ENCODE measurements at places on chromosomes 16 and 17.
A peak's percentile ranks its signal among the peaks of the same experiment; 100 is the strongest.

GRCh38 chr17:7370853-7371252 is 10.0 kb upstream of the TNK1 start:
- DNase-seq = no peak

GRCh38 chr16:64910356-64910755 is 211.5 kb downstream of the CDH11 start:
- DNase-seq = peak; percentile 99

DNA sequence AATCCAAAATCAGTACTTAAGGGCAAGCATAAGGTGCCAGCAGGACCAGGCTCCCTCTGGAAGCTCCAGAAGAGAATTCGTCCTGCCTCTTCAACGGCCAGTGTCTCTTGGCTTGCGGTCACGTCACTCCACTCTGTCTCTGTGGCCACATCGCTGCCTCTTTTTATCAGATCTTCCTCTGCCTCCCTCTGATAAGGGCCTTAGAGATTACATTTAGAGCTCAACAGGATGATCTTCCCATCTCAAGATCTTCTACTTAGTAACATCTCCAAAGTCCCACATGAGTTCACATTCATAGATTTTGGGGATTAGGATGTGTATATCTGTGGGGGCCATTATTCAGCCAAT is 16.9 kb downstream of the MPG start:
- DNase-seq = no peak

DNA sequence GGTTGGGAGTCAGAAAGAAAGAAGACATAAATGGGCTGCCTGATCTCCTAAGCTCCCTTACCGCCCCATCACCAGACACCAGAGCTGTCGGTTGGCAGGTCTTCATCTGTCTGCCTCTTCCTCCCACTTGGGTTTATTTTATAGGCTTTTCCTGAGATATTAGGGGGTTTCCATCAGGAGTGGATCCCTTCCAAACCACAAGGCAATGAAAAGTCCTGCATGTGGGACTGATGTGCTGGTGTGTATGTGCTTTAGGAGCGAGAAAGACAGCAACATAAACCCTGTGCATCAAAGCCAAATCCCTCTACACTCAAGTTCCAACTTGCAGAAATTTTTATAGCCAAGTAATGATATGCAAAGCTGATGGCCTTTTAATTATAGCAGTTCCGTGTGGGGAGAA is 389.5 kb downstream of the SLC39A11 start:
- DNase-seq = peak; percentile 76

GRCh38 chr17:77644181-77645071 is 314.1 kb upstream of the TNRC6C start:
- DNase-seq = no peak

DNA sequence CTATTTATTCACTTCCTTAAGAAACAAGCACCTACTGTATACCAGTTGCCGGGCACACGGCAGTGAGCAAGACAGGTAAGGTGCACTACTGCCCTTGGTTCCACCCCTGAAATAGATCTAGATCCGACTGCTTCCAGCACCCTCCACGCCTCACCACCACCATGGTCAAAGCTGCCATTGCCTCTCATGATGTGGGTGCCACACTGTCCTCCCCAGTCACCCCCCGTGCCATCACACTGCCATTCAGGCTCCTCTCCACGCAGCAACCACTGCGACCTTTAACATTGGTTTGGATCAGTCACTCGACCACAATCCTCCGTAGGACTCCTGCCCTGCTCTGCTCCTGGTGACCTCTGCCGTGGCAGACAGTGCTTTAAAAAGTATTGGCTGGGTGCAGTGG is 226.8 kb downstream of the CPPED1 start:
- no peak for DNase-seq

DNA sequence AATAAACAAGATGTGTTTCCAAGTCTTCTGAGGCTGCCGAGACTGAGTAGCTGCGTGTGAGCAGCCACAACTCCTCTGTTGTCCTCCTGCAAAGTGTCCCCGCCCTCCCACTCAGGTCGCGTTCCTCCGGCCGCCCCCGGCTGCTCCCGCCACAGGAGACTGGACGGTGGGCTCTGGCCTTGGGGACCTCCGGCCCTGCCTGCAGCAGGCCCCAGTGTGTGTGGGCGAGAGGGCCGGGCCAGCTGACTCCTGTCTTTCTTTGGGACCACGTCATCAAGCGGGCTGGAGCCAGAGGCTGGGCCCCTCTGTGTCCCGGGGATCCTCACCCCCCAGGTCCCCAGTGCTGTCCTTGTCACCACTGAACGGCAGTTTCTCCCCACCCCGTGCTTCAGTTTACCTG is 175.3 kb downstream of the NPIPB11 start:
- no peak for DNase-seq

- DNase-seq = no peak
These were observed 36.1 kb downstream of the TNFRSF13B start for GRCh38 chr17:16935786-16936185.

DNA sequence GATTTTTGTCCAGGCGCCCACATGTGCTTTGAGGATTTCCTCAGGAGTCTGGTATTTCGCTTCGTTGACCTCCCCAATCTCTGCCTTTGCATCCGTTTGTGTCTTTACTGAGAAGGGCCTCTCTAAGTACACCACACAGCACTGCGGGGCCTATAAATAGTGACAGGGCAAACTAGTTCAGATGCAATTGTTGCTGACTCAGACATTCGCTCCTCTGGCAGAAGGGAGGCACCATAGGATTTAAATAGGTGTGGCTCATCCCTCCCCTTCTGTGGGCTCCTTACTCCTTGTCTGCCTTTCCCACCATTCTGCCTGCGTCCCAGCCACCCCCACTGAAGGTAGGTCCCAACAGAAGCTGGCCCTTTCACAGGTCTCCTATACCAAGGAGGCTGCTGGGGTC is 192.3 kb downstream of the SHISA9 start:
- DNase-seq = no peak

GRCh38 chr17:80270836-80271235 is 10.2 kb downstream of the RNF213 start:
- no peak for DNase-seq

DNA sequence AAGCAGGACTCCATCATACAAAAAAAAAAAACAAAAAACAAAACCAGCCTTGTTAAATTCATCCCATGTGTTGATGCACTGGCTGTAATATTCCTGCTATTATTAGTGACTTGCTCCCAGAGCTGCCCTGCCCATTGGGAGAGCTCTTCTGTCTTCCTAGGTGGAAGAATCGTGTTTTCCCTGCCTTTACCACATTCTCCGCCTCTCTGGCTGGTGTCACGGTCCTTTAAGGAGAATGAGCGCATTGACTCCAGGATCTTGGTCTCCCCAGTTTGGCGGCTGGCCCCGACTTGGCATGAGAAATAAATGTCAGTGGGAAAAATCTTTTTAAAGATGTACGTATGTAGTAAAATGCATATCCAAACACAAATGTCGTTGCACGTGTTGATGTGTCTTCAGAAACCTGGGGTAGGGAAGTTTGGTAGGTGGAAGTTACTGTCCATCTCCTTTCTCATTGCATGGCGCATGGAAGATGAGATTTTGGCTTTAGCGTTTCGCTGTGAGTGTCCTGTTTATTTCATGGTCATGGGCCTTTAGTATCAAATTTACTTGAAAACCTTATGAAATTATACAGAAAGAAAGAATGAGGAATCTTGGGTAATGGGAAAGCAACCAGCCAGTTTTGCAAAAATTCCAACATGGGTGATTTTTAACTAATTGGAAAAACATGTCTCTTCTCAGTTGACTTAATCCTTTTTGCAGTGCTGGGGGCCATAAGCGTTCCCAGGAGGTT is 15.5 kb downstream of the RMI2 start:
- peak; percentile 63 for DNase-seq

DNA sequence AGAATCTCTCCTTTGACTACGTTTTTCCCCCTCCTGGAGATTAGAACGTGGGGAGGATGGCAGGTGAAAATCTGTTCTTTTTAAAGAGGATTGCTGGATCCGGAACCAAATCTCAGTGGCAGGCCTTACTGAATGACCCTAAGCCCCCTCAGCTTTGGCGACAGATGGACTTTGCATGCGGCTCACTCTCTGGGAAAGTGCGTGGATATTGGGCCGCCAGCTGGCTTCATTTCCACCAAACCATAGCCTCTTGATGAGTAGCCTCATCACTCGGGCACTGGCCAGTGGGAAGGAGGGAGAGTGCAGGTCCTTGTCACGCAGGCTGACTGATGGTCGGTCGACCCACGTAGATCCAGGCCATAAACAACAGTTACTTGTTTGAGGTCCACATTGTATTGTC is 31.3 kb upstream of the CCDC182 start:
- DNase-seq = no peak

GRCh38 chr16:66422366-66422765 is 4.7 kb upstream of the BEAN1 start:
- DNase-seq = no peak

GRCh38 chr17:71938340-71939010 is 182.3 kb upstream of the SOX9 start:
- no peak for DNase-seq

- DNase-seq = no peak
These were observed 10.1 kb downstream of the RBFOX3 start for GRCh38 chr17:79600681-79601131.

- DNase-seq = peak; percentile 38
These were observed 27.7 kb downstream of the TBC1D3B start for GRCh38 chr17:36148559-36149295.

GRCh38 chr17:76446449-76447231 is 6.3 kb downstream of the UBE2O start:
- DNase-seq = peak; percentile 65

DNA sequence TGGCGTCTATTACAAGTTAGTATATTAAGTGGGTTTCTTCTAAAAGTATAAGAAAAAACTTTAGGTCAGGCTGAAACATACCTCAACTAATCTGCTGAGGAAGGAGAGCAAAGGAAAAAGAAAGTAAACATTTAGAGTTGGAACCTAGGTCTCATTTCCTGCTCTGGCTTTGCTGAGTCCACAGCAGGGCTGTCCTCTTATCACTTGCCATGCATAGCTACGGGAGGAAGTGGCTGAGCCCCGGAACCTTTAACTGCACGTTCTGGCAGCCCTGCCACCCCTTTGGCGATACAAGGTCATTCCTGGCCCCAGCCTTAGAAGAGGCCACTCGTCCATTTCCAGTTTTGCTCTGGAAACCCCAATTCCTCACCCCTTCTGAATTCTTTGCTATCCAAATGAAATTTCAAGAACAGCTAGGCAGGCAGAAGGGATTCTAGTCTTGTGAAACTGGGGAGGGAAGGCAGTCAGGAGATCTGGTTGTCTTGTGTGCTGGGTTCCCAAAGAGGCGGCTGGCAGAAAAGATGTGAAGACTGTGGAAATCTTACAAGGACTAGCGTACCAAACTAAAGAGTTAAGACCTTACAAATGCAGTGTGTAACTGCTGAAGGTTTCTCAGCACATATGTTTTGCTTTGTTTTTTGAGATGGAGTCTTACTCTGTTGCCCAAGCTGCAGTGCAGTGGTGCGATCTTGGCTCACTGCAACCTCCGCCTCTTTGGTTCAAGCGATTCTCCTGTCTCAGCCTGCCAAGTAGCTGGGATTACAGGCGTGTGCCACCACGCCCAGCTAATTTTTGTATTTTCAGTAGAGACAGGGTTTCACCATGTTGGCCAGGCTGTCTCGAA is 19.1 kb downstream of the WIPI1 start:
- DNase-seq = no peak

DNA sequence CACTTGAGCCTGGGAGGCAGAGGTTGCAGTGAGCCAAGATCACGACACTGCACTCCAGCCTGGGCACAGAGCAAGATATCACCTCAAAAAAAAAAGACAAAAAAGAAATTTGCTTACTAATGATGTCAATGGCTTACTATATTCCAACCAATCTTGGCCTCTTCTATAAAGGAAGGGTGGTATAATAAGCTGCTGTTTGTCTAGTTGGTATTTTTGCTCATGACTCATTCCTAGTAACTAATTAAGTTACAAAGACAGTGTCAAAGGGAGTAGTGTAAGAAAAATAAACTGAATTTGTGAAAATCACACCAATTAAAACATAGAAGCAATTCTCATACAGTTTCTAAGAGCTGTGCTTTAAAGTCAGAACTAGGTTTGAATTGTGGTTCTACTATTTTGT is 82.5 kb downstream of the NLK start:
- no peak for DNase-seq

GRCh38 chr16:53745753-53746266 is 41.9 kb downstream of the FTO start:
- peak; percentile 40 for DNase-seq

DNA sequence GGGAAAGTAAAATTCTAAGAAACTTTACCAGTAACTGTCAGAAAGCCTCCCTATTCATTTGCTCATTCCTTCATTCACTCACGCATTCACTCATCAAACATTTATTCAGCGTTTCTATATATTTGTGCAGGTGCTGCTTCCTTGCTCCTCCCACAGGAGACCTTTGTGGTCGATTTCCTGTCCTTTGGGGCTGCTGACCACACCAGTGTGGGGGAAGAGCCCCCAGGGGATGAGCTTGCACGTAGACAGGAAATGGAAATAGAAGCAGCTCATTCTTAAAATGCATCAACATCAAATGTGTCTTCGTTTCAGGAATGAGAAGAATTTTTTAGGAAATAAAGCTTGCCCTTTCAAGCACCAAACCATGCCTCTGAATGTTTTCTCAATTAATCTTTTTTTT is 9.6 kb downstream of the PIK3R6 start:
- peak; percentile 93 for DNase-seq

- peak; percentile 50 for DNase-seq
These were observed 117.9 kb upstream of the MYOCD start for GRCh38 chr17:12547831-12548230.

- DNase-seq = no peak
These were observed 22.1 kb downstream of the C17orf58 start for GRCh38 chr17:67974185-67974584.

- DNase-seq = no peak
These were observed 378.9 kb downstream of the WWOX start for GRCh38 chr16:78478267-78478861.

GRCh38 chr16:20242568-20243255 is 84.6 kb downstream of the GP2 start:
- DNase-seq = no peak

DNA sequence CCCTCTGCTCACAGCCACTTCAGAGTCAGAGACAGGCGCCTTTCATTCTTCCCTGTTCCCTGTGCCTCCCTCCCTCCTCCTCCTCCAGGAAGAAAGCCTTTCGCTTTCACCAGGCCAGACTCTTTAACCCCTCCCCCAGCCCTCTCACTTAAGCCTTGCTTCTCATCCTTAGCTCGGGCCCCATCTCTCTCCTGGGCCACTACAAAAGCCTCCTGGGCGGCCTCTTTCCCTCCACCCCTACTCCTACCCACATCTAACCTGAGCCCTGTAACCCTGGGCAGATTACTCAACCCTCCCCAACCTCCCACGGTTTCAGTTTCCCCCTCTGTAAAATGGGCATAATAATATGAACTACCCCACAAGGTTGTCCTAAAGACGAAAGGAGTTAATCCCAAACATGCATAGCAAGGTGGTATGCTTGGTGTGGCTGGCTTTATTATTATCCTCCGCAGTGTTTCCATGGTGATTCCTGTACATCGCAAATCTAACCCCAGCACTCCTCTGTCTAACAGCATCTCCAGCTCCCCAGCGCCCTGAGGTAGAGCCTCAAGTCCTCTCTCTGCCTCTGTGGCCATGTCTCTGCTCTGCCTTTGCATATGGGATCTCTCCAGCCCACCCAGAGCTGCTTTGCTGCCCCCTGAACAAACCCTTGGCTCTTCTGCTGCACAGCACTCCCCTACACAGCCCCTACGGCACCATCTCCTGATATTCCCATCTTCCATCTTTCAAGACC is 17.7 kb downstream of the PIMREG start:
- DNase-seq = no peak

All from fibroblast of upper back skin (primary cell).